T-helper 2 cell (primary cell): ENCODE measurements at places on chromosomes 13 and 19.

DNA sequence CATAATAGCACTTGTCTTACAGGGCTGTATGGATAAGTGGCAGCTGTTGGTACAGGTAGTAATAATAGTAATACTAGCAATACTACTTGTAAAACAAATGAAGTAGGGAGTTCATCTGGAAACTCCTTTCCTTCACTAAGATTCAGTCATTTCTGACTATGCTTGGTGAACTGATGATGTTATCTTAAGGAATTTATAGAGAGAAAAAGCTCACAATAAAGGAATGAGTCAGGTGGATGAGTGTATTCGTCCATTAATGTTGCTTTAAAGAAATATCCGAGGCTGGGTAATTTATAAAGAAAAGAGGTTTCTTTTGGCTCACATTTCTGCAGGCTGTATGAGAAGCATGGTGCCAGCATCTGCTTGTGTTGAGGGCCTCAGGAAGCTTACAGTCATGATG, 477.3 kb downstream of the KLF12 start:
- DNase-seq, result no peak

DNA sequence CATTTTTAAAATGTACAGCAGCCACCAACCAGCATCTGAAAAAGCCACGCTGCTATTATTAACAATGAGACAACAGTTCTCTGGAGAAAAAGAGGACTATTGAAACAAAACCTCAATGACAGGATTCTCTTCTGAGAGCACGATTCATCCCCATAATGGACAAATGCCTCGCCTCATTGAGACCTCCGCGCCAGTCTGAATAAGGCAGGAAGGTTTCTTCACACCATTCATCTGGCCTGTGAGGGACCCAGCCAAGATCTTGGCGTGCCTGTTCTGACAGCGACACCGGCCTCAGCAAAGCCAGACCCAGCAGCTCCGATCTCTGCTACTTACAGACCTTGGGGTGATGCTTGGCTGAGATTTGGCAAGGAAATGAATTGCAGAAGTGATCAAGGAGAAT, 14.8 kb downstream of the SMIM7 start:
- DNase-seq, result no peak

- DNase-seq, result no peak
Measured at GRCh38 chr13:113648216-113648610, 9.8 kb downstream of the ATP4B start.

- no peak for DNase-seq
Measured at GRCh38 chr19:15014579-15014978, 34.7 kb upstream of the CASP14 start.

GRCh38 chr19:38838208-38838985, 6.8 kb upstream of the ECH1 start:
- no peak for DNase-seq

DNA sequence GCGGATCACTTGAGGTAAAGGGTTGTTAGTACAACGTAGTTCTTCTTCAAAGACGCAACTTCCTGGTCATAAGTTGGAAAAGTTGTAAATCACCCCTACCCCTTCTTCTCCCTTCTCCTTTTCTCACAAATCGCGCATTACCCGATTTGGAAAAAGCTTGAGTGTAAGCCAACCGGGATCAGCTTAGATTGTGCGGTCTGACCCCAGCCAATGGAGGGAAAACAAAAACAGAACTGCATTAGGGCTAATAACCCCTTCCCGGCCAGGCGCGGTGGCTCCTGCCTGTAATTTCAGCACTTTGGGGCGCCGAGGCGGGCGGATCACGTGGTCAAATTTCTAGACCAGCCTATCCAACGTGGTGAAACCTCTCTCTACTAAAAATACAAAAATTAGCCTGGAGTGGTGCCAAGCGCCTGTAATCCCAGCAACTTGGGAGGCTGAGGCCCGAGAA, 806 bp downstream of the ZNF90 start:
- no peak for DNase-seq

- DNase-seq, result no peak
Measured at GRCh38 chr19:55336101-55336500, 3.6 kb upstream of the KMT5C start.

- DNase-seq, result no peak
Measured at GRCh38 chr13:48500652-48501197, 32.2 kb downstream of the RCBTB2 start.

- DNase-seq, result no peak
Measured at GRCh38 chr13:40063278-40063698, 407.8 kb downstream of the COG6 start.

GRCh38 chr13:23985839-23986238, 88.5 kb upstream of the C1QTNF9B start:
- no peak for DNase-seq

DNA sequence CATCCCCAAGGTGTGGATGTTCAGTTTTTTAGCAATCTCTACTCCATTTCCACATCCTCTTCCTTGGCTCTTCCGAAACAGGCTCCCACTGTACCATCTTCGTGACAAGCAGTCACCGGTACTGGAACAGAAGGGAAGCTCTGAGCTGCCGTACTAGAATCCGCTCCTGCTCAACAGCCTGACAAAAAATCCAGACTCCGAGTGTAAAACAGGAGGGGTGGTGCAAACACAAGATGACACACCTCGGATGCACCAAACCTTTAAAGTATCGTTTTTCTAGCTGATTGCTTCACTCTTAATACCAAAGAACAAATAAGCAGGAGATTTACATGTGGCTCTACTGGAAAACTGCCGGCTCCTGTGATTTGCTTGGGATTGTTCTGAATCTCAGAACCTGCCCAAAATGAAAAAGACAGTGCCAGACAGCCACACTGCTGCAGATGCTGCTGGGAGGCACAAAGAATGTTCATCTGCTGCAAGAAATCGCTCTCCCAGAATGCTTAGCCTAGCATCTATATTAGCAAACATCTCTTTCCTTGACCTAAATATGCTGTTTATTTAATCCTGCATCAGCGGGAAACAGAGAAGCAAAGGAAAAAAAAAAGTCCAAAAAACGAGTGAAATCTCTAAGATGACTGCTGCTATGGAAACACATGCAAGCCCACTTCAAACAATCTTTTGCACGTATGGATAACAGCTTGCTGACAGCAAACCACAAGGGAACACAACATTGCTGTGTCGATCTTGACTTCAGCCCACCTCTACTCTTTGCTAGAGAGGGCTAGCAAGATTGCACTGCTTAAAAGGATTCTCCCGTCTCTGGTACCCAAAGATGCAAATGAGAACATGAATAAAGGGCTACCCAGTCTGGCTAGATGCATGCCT, 38.0 kb upstream of the DOCK9 start:
- DNase-seq, result no peak

DNA sequence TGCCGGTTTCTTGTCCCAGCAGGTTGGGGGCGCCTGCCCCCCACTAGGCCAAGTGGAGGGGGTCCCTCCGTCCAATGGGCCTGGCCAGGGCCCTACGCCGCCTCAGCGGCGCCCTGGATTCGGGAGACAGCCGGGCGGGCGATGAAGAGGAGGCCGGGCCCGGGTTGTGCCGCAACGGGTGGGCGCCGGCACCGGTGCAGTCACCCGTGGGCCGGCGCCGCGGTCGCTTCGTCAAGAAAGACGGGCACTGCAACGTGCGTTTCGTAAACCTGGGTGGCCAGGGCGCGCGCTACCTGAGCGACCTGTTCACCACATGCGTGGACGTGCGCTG, 6.2 kb downstream of the KCNJ14 start:
- DNase-seq, result no peak

- no peak for DNase-seq
Measured at GRCh38 chr13:110237875-110238817, 68.8 kb downstream of the COL4A1 start.

GRCh38 chr19:17236811-17237543, 8.7 kb downstream of the NR2F6 start:
- DNase-seq, result no peak

GRCh38 chr13:111963031-111963430, 103.9 kb upstream of the SOX1 start:
- no peak for DNase-seq

DNA sequence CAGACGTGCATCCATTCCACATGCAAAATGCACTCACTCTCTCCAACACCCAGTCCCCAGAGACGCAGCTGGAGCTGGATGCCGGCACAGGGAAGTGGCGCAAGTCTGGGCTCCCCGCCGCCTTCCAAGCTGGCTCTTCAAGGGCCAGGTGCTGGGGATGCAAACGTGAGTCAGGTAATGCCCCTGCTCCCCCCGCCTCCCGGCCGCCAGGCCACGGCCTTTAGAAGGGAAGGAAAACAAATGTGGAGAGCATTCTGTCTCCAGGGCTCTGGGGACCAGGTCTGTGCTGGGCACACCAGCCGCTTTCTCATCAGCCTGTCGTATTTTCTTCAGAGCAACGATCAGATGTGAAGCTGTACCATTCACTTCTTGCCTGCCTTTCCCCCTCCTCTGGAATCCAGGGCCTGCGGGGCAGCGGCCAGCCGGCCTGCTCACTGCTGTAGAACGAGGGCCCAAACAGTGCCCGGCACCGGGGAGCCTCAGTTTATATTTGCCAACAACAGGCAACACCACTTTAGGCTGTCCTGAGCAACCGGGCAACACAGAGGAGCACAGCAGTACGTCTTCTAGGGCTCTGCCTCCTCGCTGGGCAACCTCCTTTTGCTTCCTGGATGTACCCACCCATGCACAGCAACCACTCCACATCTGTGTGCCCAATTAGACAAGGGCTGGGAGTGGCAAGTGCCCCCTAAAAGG, 3.8 kb downstream of the RAB20 start:
- DNase-seq, result no peak
